ENCODE measurements at places on chromosomes 7 and 10.

DNA sequence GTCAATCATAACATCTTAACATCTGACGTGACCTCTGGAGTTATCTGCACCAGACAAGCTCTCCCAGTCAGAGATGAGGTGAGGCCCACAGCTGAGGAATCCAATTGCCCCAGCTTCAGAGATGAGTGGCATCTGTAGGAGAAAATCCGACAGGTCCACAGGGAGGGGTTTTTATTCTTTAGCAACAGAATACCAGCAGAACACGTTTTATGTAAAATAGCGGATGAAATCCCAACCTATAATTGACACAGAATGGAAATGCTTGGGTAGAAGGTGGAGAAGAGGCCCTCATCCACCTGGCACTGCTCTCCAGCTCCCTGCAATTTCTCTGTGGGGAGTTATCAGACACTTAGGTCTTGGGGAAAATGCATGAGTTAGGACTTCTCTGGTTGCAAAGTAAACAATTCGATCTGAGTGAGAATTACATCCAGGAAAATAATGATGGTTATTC, 144.2 kb upstream of the NRP1 start:
- no peaks in the 10 kb centered on the region for H3K4me1 ChIP-seq
- no peak for DNase-seq
- H3K27me3 ChIP-seq = no peaks in the 10 kb centered on the region
- H3K27ac ChIP-seq = no peak overlapping the region

GRCh38 chr7:117793521-117793920, 79.7 kb downstream of the CTTNBP2 start:
- H3K36me3 ChIP-seq = no peaks in the 10 kb centered on the region
- H3K4me3 ChIP-seq = no peak overlapping the region
- H3K4me1 ChIP-seq = peaks cover 5% of the 10 kb centered on the region

- peaks cover 5% of the 10 kb centered on the region for H3K27me3 ChIP-seq
- no peak overlapping the region for H3K27ac ChIP-seq
- no peak overlapping the region for H3K4me3 ChIP-seq
Measured at GRCh38 chr10:670038-670437, 19.4 kb downstream of the DIP2C start.

DNA sequence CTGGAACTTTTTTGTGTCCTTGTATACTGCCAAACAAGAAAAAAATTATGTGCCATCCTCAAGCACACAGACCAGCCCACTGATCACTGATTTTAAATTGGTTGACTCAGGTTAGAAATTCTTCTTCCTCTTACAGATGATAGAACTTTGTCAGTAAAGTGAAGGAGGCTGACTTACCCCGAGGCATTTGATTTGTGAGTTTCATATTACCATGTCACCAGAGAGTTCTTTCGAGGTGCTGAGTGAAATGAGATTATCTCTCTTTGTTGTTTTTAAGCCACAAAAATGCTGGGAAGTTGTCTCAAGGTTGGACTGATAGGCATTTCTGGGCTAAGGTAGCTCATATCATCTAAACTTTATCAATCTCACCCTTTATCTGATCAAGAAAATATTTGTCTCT, 78.8 kb upstream of the FAM180A start:
- no peak overlapping the region for H3K4me3 ChIP-seq
- H3K27ac ChIP-seq = no peak overlapping the region
- H3K27me3 ChIP-seq = peaks cover 34% of the 10 kb centered on the region
- H3K4me1 ChIP-seq = no peaks in the 10 kb centered on the region
- peaks cover 8% of the 10 kb centered on the region for H3K36me3 ChIP-seq

DNA sequence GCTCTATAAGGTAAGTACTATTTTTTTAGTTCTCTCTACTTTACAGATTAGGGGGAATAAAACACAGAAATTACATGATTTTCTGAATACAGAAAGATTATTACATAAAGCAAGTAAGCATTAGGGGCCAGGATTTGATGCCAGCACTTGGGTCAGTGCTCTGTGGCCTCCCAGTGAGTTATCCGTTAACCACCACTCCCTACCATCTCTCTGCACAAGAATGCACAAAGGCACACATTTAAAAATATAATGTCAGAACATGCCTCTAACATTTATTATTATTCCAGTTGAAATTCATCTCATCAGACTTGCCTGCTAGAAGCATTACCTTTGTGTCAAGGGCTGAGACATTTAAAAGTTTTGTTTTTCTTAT, 59.0 kb downstream of the MET start:
- no peak overlapping the region for H3K4me3 ChIP-seq
- DNase-seq = no peak
- peaks cover 18% of the 10 kb centered on the region for H3K27me3 ChIP-seq
- no peaks in the 10 kb centered on the region for H3K4me1 ChIP-seq
- no peaks in the 10 kb centered on the region for H3K36me3 ChIP-seq

GRCh38 chr7:13933091-13933490, 56.4 kb downstream of the ETV1 start:
- H3K27me3 ChIP-seq = no peaks in the 10 kb centered on the region
- no peak overlapping the region for H3K27ac ChIP-seq
- no peaks in the 10 kb centered on the region for H3K36me3 ChIP-seq
- H3K4me3 ChIP-seq = no peak overlapping the region
- no peak for DNase-seq
- H3K4me1 ChIP-seq = no peaks in the 10 kb centered on the region

- H3K27ac ChIP-seq = no peak overlapping the region
- no peaks in the 10 kb centered on the region for H3K27me3 ChIP-seq
- DNase-seq = no peak
- peaks cover 43% of the 10 kb centered on the region for H3K4me1 ChIP-seq
- H3K4me3 ChIP-seq = no peak overlapping the region
Measured at GRCh38 chr10:101956898-101957297, 99.1 kb downstream of the ARMH3 start.

GRCh38 chr10:44046605-44047004, 338.3 kb downstream of the CXCL12 start:
- no peak overlapping the region for H3K4me3 ChIP-seq
- H3K27me3 ChIP-seq = no peaks in the 10 kb centered on the region
- H3K36me3 ChIP-seq = no peaks in the 10 kb centered on the region
- DNase-seq = no peak
- no peaks in the 10 kb centered on the region for H3K4me1 ChIP-seq
- H3K27ac ChIP-seq = no peak overlapping the region

- no peak for DNase-seq
- H3K36me3 ChIP-seq = no peaks in the 10 kb centered on the region
- H3K27ac ChIP-seq = peak overlapping the region; percentile 16
- no peaks in the 10 kb centered on the region for H3K27me3 ChIP-seq
- peak overlapping the region; percentile 45 for H3K4me3 ChIP-seq
- peaks cover 32% of the 10 kb centered on the region for H3K4me1 ChIP-seq
Measured at GRCh38 chr10:131979821-131980270, 1.9 kb downstream of the BNIP3 start.

DNA sequence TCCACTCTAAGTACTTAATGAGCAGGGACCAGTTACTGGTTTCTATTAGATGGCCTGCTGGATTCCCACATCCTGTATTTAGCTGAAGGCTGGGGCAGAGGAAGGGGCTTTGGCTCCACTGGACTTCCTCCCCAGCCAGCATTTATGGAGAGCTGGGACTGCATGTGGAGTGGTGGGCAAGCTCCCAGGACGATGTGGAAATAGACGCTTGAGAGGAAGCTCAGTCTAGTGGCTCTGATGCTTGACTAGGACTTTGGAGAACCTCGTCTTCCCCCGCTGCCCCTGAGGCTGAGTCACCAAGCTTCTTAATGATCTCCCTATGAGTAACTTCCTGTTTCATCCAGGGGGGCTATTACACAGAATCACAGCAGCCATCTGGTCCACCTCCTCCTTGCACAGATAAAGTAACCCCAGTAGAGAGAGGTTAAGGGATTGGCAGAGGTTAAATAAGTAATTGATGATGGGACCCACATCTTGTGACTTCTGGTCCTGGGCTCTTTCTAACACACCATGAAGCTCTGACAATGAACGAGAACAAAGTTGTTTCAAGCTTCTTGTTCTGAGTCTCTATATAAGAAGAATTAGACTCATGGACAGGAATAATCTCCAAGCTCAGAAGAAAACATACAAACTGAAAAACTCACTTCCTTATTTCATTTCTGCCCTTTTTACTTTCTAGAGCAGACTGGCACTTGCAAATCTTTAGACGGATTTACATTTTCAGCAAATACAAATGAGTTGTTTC, 126.2 kb downstream of the PRPF18 start:
- DNase-seq = peak; percentile 33
- no peaks in the 10 kb centered on the region for H3K36me3 ChIP-seq
- peaks cover 4% of the 10 kb centered on the region for H3K27me3 ChIP-seq
- H3K4me3 ChIP-seq = peak overlapping the region; percentile 33
- H3K27ac ChIP-seq = peak overlapping the region; percentile 81
